ENCODE measurements at places on chromosomes 11 and 22.
A peak's percentile ranks its signal among the peaks of the same experiment; 100 is the strongest.

DNA sequence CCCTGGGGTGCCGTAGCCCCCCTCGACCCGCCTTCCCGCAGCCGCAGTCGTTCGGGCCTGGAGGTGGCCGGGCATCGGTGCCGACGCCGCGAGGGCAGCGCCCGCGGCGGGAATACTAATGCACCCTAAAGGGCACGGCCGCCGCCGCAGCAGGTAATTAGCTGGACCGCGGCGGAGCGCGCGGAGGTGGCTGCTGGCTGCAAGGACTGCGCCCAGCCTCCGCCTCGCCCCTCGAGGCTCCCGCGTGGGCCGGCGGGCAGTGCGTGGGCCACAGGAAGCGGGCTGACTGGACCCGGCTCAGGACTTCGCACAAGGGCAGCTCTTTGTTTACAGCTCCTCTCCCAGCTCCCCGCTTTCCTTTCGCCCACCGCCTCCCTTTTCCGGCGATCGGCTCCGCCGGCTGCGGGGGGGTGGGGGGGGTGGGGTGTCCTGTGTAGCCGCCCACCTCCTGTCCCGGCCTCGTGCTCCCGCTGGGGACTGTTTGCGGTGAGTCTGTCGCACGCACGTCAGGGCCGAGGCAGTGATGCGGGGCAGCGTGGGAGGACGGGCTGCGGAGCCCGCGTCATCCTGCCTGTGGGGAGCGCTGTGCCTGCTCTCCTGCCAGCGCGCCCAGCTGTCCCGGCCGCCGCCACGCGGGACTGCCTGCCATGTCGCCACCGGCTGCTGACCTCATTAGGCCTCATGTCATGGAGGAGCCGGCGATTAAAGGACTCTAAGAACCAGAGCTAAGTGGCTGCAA lies 53.2 kb downstream of the GRIK4 start:
- no peak for DNase-seq

DNA sequence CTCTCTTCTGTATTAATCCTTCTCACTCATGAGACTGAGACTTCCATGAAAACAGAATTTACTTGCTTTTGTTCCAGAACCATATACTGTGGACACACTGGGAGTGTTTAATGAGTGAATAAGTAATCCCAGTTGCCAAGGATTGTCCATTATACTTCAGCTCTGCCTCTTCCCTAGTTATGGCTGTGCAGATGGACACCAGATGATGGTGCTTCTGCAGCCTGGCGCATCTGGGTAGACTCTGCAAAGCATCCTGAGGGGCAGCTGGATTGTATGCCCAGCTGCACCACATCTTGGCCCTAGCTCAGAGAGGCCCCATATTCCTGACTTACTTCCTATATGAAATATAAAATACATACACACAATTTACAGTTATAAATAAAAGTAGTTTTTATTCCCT lies 43.5 kb downstream of the DBX1 start:
- no peak for DNase-seq

GRCh38 chr22:32622744-32623110 lies 148.1 kb downstream of the FBXO7 start:
- no peak for DNase-seq

- DNase-seq, result peak; percentile 66
These were observed 230.1 kb upstream of the DDI1 start for GRCh38 chr11:103806130-103806895.

- DNase-seq, result peak; percentile 15
These were observed 42.0 kb upstream of the HORMAD2 start for GRCh38 chr22:30038219-30038618.

DNA sequence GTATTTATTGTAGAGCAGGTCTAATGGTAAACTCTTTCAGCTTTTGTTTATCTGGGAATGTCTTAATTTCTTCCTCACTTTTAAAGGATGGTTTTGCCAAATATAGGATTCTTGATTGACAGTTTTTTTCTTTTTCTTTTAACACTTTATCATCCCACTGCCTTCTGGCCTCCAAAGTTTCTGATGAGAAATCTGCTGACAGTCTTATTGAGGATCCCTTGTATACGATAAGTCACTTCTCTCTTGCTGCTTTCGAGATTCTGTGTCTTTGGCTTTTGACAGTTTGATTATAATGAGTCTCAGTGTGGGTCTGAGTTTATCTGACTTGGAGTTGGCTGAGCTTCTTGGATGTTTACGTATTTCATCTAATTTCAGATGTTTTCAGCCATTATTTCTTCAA lies 6.7 kb upstream of the TSKU start:
- DNase-seq, result no peak
